ENCODE measurements at places on chromosomes 4 and X. TPM values are rescaled to one million over a fixed set of nuclear protein-coding genes. Genes with fewer than 3 reads are reported as not detected.

ADH6 gene
- total RNA-seq: not detected

TKTL1 gene
- total RNA-seq: 0.19 TPM

COL4A5 gene
- 4.0 TPM for total RNA-seq

FRG2 gene
- total RNA-seq: not detected

IL2 gene
- not detected for total RNA-seq

CNGA1 gene
- total RNA-seq: 0.71 TPM

OCRL gene
- 12.1 TPM for total RNA-seq

MAOA gene
- 9.7 TPM for total RNA-seq

CABS1 gene
- not detected for total RNA-seq

CXCL3 gene
- 0.90 TPM for total RNA-seq

LDB2 gene
- total RNA-seq: 10.1 TPM

ZDHHC15 gene
- total RNA-seq: 0.46 TPM

ADH7 gene
- total RNA-seq: not detected

GPR50 gene
- total RNA-seq: not detected

BTC gene
- total RNA-seq: not detected

STK32B gene
- total RNA-seq: 0.52 TPM

NFKB1 gene
- 25.0 TPM for total RNA-seq

MAGEB2 gene
- total RNA-seq: not detected

P2RY8 gene
- 1.6 TPM for total RNA-seq

FGF16 gene
- total RNA-seq: 0.13 TPM

CT45A1 gene
- total RNA-seq: not detected

SLC4A4 gene
- 2.5 TPM for total RNA-seq
